ENCODE measurements at places on chromosomes 2 and 18. TPM values are rescaled to one million over a fixed set of nuclear protein-coding genes. Genes with fewer than 3 reads are reported as not detected.

RPRD1A gene
- polyA plus RNA-seq, result 19.3 TPM

SLC19A3 gene
- polyA plus RNA-seq, result 0.09 TPM

UGT1A6 gene
- 7.4 TPM for polyA plus RNA-seq

ACADL gene
- polyA plus RNA-seq, result 0.08 TPM

RAPGEF4 gene
- polyA plus RNA-seq, result 0.58 TPM

SERPINB2 gene
- polyA plus RNA-seq, result 96.4 TPM

All from foreskin keratinocyte (primary cell).